ENCODE measurements at places on chromosomes 3 and 15.

GRCh38 chr3:25695731-25696420, 31.2 kb upstream of the TOP2B start:
- DNase-seq: no peak

GRCh38 chr3:144237351-144237750, 265.7 kb downstream of the DIPK2A start:
- DNase-seq: no peak

GRCh38 chr15:65396283-65396964, 18.6 kb upstream of the IGDCC3 start:
- DNase-seq: no peak

DNA sequence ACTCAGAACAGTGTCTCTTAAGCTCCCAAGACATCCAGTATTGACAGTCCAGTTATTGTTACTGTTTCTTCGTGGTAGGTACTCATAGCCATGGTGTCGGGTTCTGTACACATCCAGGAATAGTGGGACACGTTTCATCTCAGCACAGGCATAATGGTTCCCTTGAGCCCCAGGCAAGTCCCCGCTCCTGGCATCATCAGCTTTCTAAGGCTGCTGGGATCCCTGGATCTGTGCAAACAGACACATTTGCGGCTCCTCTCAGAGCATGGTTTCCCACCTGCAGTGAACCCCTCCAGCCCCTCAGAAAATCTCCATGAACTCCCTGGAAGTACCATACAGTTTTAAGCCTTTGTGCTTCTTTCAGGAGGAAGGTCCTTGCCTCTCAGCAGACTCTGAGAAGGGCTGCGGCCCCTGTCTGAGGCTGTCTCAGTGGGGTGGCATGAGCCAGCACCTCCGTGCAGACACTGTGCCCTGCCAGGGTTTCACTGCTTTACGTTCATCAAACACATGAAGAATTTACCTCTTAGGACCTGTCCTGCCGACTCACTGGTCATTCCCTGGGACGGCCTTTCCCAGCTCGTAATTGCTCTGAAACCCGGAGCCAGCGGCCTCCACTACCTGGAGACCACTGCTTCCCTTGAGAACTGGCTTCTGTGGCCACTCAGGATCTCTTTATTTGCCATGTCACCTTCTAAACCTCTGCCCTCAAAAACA, 124.9 kb downstream of the LRRK1 start:
- DNase-seq: no peak

DNA sequence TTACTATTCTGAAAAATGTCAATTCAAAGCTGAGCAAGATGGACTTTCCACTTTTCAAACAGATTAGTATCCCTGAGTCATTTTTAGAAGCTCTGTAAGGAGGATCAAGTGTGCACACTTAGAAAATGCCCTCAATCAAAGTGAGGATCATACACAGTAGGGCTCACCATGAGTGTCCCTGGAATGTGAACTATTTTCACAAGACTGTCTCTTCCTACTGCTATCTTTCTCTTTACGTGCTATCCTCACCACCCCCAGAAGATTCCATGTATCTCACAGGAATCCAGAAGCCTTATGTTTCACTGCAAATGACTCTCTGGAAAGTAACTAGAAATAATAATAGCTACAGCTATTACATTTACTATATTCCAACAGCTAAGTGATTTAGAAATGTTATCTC, 349.9 kb upstream of the TGFBR2 start:
- no peak for DNase-seq

DNA sequence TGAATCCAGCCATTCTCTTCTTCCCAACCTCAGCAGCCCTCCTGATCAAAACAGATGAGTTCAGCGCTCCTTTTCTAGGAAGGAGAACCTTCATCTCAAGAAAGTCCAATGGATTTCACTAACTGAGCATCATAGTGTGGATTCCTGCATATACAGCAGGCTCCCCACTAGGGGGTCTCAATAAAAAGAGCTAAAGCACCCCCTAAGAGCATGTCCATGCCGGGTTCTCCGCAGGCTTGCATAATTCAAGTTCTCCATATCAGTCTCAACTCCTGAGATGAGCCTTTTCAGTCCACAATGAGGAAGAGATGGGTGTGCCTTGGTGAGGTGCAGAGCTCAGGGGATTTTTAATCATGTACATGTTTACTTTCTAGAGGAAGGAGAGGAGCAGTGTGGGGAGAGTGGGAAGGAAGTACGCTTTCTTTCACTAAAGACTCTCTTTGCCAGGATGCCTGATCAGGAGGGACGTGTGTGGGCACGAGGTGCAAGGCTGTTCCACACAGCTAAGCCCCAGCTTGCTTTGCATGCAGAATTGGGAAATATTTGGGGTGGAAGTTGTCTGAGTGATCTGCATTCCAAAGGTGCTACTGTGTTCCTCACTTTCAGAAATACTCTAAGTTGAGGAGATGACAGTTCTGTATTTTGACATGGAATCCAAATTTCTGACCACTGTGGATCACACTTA, 563.5 kb downstream of the OCA2 start:
- DNase-seq: no peak

- DNase-seq: no peak
These were observed 16.9 kb downstream of the THBS1 start for GRCh38 chr15:39597751-39598185.

DNA sequence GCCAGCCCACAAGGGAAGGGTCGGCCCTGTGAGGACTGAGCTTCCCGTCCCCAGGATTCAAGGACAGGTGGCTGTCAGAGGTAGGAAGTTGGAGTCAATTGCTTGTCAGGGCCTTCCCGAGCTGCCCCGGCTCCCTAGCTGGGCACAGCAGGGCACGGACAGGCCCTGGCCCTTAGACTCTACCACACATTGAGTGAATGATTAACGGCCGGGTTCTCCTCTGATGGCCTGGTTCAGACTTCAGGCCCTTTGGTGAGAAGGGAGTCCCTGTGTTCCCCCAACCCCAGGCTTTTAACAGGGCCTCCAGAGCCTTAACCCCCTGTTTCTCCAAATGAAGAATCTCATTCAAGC, 16.4 kb upstream of the FGD5 start:
- DNase-seq: no peak

- DNase-seq: no peak
These were observed 155.4 kb upstream of the CCDC54 start for GRCh38 chr3:107221856-107222255.

DNA sequence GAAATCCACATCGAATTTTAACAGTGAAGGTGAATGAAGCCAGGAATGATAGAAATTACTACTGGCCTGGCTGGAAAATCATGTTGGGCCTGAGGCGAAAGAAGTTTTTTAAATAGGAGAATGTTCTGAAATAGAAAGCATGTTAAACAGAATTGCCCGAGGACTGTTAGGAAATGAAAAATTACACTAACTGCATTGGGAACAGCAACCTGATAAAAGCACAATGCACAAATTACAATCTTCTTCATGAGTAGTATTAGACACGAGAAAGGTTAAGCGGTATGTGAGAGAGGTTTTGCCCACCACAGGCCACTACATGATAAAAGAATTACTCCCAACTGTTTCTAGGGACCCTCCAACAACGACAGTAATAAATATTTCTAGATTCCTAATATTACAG, 18.9 kb downstream of the GBE1 start:
- no peak for DNase-seq

GRCh38 chr3:57120040-57120439, 45.1 kb downstream of the IL17RD start:
- no peak for DNase-seq

DNA sequence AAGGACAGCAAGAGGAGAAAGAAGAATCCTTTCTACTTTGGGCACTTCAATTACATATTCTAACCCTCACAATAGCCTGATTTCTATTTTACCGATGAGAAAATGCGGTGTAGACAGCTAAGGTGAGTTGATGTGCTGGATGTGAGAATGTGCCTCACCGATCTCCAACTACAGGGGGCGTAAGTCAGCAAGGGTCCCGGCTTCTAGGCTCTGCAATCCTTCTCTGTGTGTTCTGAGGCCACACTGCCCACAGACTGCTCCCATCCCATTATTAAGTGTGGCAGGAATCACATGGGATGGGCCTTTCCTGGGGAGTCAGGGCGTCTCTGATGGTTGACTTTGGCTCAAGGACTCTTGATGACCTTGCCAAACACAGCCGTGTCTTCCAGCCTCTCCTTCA, 23.6 kb upstream of the RPL35A start:
- DNase-seq: no peak

GRCh38 chr15:39892418-39892817, 27.6 kb downstream of the GPR176 start:
- no peak for DNase-seq

DNA sequence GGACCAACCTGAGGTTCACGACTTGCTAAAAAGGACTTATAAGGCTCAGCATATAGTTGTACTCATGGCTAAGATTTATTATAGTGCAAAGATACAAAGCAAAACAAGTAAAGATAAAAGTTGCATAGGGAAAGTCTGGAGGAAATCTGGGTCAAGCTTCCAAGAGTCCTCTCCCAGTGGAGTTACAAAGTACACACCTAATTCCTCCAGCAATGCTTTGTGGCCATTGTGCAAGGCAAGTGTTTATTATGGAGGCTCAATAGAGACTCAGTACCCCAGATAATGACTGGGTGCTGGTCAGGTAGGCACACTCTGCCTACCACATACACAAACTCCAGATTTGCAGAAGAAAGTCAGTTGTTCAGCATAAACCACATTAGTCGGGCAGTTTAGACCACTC, 22.9 kb downstream of the LNP1 start:
- DNase-seq: no peak

- DNase-seq: no peak
These were observed 44.0 kb upstream of the CD96 start for GRCh38 chr3:111498022-111498421.

GRCh38 chr3:25820816-25821486, 31.1 kb downstream of the OXSM start:
- no peak for DNase-seq

GRCh38 chr3:113105966-113106660, 105.2 kb upstream of the BOC start:
- no peak for DNase-seq

DNA sequence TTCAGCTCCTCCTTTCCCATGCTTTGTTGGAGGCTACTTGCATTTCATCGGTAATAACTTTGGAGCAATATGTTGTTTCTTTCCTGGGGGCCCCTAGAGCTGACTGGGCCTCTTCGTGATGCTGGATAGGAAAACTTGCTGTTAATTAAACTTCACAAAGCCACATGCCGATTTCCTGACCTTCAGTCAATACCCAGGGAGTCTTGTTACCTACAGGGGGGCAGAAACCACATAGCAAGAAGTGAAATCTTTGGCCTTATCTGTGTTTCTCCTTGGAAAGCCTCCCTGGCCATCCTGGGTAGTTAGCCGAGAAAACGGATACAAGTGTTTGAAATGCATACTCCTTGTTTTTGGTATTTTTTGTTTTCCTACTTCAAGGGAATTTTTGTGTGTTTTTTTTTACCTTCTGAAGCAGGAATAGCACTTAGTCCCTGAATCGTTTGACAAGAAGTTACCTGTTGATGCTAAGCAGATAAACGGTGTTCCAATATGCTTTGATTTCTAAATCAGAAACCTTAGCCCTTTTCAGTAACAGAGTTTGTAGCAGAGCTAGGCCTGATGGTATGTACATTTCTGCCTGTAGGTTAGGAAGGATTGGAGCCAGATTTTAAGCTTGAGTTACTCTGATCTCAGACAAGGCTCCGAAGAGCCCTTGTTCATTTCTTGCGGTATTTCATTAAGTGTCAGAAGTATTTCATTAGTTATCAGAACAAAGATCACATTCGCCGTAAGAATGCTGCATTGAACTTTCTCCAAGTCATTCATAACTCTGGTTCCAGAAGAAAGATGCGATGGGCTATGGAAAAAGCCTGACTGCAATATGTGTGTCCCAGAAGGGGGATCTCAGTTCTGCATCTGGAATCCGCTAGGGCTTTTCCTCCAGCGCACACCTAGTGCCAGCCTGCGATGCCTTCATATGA, 111.5 kb downstream of the THSD4 start:
- DNase-seq: no peak

GRCh38 chr15:82595203-82595602, 52.0 kb downstream of the CPEB1 start:
- no peak for DNase-seq

DNA sequence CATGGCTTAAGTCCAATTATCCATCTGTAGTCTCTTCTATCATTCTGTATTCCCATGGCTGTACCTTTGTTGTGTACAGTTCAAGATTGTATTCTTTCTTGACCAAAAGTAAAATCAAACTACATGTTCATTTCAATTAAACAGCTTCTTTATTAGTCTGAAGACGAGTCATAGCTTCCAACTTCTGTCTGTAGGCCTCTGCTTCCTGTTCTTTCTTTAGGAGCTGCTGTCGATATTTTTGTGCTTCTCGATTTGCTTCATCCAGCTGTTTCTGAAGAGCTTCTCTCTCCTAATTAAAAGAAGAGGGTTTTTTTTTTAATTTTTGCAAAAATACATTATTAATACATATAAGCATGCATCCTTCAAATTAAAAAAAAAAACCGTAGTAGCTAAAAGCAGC, 13.0 kb upstream of the HDC start:
- no peak for DNase-seq

DNA sequence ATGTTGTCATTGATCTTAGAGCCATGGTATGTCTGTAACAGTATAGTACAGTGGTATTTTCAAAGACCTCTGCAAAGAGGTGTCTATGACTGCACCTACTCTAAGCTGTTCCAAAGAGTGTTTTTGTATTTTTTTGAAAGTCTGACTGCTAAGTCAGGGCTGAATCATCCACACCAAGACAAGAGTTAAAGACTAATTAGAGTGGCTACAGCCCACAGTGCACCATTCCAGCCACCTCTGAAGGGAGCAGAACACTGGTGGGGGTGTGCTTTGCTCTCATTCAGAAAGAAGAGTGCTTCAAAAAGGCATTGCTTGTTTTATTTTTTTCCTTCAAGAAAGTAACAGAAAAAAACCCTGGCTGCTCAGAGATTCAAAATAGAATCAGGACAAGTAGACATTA, 301.4 kb downstream of the GABRG3 start:
- no peak for DNase-seq

GRCh38 chr3:129118745-129119144, 2.9 kb downstream of the RAB43 start:
- peak; percentile 42 for DNase-seq

- DNase-seq: no peak
These were observed 118.7 kb downstream of the KCNH8 start for GRCh38 chr3:19267040-19267439.

GRCh38 chr15:62823561-62823960, 219.0 kb upstream of the TPM1 start:
- DNase-seq: no peak

DNA sequence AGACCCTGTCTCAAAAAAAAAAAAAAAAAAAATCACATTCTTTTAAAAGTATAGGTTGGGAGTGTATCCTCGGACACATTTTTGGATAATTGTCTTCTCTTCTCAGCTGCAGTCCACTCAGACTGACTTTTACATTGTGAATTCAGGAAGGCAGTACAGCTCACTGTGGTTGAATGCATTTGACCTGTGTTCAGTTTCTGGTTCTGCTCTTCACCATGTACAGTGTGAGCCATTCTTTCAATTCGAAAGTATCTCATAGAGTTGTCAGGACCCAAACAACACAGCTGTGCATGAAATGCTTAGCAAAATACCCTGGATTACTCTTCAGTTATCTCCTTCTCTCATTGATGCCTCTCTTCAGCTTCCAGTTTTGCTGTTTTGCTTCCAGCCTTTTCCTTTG, 5.0 kb downstream of the CMTM8 start:
- DNase-seq: no peak

- no peak for DNase-seq
These were observed 224.1 kb upstream of the IL12A start for GRCh38 chr3:159764490-159765029.

GRCh38 chr3:126013751-126014156, 44.8 kb downstream of the ROPN1B start:
- no peak for DNase-seq
